Psoas muscle (tissue), 8 donors: ENCODE measurements at places on chromosomes 12 and 14. TPM values are rescaled to one million over a fixed set of nuclear protein-coding genes. Genes with fewer than 3 reads are reported as not detected.
A peak's percentile ranks its signal among the peaks of the same experiment; 100 is the strongest.

DNA sequence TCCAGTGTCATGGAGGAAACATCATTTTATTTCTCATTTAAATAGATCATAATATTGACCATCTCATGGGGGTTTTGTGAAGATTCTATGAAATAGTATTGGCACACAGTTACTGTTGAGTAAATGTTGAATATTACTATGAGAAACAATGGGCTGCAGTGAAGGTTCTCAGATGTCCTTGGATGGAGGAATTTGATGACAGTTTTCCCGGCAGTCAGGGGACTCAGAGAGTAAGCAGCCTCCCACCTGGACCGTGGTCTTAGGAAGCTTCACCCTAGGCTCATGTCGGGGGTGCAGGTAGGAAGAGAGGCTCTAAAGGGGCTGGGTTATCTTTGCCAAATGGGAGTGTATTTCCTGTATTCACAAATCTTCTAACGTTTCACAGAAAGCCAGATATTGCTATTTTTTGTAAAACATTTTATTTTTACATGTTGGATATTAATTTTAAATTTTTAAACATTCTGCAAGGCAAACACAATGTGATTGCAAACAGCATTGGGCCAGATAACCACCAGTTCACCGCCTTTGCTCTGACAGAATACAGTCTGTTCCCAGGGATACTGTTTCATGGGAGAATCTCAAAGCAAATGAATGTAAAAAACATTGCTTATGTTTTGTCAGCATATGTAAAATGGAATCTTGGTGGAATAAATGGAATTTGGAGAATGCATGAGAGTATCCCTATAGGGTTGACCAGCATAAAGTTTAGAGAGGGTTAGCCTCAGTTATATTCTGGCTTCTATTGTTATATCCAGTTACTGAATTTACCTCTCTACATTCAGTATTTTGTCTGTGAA, 380.8 kb upstream of the TMEM132C start:
- H3K4me1 ChIP-seq: no peaks in the 10 kb centered on the region
- H3K4me3 ChIP-seq: no peak overlapping the region
- no peak overlapping the region for H3K27ac ChIP-seq
- no peak for DNase-seq

GRCh38 chr12:62305778-62306177, 45.6 kb downstream of the USP15 start:
- H3K27me3 ChIP-seq: no peaks in the 10 kb centered on the region
- no peaks in the 10 kb centered on the region for H3K36me3 ChIP-seq
- H3K27ac ChIP-seq: no peak overlapping the region
- no peaks in the 10 kb centered on the region for H3K4me1 ChIP-seq

GRCh38 chr12:101713059-101713682, 15.7 kb downstream of the CHPT1 start:
- H3K27me3 ChIP-seq: no peaks in the 10 kb centered on the region
- H3K4me1 ChIP-seq: peaks cover 23% of the 10 kb centered on the region
- H3K4me3 ChIP-seq: peak overlapping the region; percentile 23
- peak overlapping the region; percentile 42 for H3K27ac ChIP-seq
- DNase-seq: no peak
- H3K36me3 ChIP-seq: peaks cover 11% of the 10 kb centered on the region

DNA sequence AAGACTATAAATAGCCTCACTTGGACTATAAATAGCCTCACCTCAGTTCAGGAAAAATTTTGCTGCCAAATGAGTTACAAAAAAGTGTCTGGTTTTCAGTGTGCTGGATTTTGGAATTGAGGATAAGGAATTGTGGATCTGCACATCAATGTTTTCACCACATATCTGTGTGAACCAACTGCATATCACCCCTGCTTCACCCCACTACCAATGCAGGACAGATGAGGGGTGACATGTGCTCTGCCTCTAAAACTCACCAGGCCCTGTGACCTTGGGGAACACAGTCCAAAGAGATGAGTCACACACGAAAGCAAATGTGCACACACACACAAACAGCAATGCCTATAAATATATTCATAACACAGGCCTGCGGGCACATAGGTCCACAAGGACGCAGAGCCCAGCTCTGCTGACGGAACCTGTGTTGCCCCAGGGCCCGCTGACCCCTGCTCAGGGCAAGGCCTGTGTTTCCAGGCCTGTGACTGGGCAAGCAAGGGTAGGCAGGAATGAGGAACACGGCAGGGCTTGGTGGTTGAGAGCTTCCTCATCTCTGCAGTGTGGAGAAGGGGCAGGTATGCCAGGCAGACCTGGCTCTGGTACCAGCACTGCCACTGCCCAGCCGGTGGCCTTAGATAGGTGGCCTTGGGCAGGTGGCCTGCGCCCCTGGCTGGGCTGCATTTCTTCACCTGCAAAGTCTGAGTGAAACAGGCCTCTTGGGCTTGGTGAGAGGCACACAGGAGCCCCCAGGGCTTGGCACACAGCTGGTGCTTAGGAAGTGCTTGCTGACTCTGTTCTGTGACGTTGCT, 82.4 kb downstream of the ARL6IP4 start:
- H3K4me3 ChIP-seq: no peak overlapping the region
- DNase-seq: peak; percentile 79
- H3K36me3 ChIP-seq: no peaks in the 10 kb centered on the region
- peak overlapping the region; percentile 95 for H3K27ac ChIP-seq

- H3K4me3 ChIP-seq: no peak overlapping the region
- H3K36me3 ChIP-seq: no peaks in the 10 kb centered on the region
- no peak for DNase-seq
- H3K4me1 ChIP-seq: peaks cover 10% of the 10 kb centered on the region
Measured at GRCh38 chr14:51317373-51317772, 77.3 kb downstream of the TMX1 start.

- no peaks in the 10 kb centered on the region for H3K36me3 ChIP-seq
- peaks cover 28% of the 10 kb centered on the region for H3K27me3 ChIP-seq
- no peaks in the 10 kb centered on the region for H3K4me1 ChIP-seq
- no peak overlapping the region for H3K4me3 ChIP-seq
Measured at GRCh38 chr14:99323603-99324185, 51.7 kb upstream of the BCL11B start.

GRCh38 chr12:31655208-31655607, 4.3 kb upstream of the ETFBKMT start:
- H3K27me3 ChIP-seq: no peaks in the 10 kb centered on the region
- peaks cover 2% of the 10 kb centered on the region for H3K4me1 ChIP-seq
- H3K36me3 ChIP-seq: no peaks in the 10 kb centered on the region

The MYH7 gene
- polyA plus RNA-seq: 2,043 TPM
